H9 (cell line): ENCODE measurements at places on chromosomes 16 and 17. TPM values are rescaled to one million over a fixed set of nuclear protein-coding genes. Genes with fewer than 3 reads are reported as not detected.

The HID1 gene
- 12.7 and 13.9 TPM in 2 replicates for total RNA-seq

The PIK3R5 gene
- 1.4 and 1.7 TPM in 2 replicates for total RNA-seq

The PCYT2 gene
- total RNA-seq, result 24.5 and 24.9 TPM in 2 replicates

The ALOX15 gene
- 0.31 and 0.39 TPM in 2 replicates for total RNA-seq

The NKD1 gene
- 1.9 and 3.7 TPM in 2 replicates for total RNA-seq

The IL17C gene
- 0.29 and 0.31 TPM in 2 replicates for total RNA-seq

The SEPTIN1 gene
- total RNA-seq, result 1.4 and 2.5 TPM in 2 replicates

The SIAH1 gene
- total RNA-seq, result 32.8 and 33.2 TPM in 2 replicates

The MMP28 gene
- not detected in 2 replicates for total RNA-seq

The SLFN5 gene
- total RNA-seq, result 2.9 and 3.5 TPM in 2 replicates

DNA sequence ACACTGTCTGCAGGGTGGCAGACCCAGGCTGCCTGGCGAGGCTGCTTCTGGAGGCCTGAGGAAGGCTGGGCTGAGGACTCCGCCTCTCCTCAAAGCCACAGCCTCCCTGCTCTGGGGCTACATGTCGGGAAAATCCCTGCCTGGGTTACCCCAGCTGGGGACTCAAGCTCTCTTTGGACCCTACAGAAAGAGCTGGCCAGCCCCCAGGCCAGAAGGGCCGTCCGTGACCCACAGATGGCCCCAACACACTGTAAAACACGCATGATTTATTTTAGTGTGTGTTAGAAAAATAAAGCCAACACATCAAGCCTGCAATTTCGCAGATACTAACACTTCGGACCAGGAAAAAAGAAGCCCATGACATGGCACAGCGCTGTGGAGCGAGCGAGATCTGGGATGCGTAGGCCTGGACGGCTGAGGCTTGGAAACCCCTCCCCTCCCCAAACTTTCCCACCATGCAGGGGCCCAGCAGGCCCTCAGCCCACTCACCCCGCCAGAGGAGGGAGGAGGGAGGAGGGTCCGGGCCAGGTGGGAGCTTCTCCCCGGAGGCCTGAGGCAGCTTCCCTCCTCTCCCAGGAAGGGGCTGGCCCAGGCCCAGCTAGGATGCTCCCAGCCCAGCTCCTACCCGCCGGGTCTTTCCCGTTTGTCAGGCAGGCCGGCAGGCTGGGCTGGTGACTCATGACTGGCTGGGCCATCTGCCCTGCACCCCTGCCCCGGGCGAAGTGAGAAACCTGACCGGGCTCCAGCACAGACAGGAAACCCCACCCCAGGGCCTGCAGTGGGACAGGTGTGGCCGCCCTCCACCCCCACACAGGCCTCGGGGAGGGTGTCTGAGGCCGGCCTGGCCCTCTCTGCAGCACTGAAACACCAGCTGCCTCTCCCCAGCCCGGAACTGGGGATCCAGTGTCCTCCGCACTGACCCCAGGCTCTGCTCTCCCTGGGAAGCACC is 34.1 kb upstream of the SLC38A10 start:
- no peak overlapping the region for H3K27ac ChIP-seq
- DNase-seq, result peak; percentile 94
- no peak overlapping the region for H3K4me3 ChIP-seq
- H3K36me3 ChIP-seq, result no peaks in the 10 kb centered on the region

DNA sequence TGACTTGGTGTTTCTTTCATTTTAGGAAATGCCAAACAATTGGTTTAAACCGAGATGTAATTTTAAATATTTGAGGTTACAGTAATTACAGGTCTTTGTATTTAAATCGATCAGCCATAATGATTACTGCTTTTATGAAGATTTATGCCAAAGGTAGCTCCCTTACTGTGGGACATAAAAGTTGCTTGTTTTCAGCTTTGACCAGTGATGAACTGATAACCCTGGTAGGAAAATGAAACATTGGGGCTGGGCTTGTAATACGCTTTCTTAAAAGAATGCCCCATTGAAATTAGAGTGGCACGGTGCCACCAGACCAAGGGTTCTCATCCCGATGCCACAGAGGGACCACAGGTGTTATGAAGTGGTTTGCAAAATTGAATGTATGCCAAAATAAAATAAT is 7.3 kb downstream of the TNRC6A start:
- peaks cover 10% of the 10 kb centered on the region; the same call in 1 of the 2 replicates for H3K4me1 ChIP-seq
- H3K36me3 ChIP-seq, result peaks cover 43% of the 10 kb centered on the region
- no peak overlapping the region for H3K4me3 ChIP-seq
- no peak overlapping the region for H3K27ac ChIP-seq

DNA sequence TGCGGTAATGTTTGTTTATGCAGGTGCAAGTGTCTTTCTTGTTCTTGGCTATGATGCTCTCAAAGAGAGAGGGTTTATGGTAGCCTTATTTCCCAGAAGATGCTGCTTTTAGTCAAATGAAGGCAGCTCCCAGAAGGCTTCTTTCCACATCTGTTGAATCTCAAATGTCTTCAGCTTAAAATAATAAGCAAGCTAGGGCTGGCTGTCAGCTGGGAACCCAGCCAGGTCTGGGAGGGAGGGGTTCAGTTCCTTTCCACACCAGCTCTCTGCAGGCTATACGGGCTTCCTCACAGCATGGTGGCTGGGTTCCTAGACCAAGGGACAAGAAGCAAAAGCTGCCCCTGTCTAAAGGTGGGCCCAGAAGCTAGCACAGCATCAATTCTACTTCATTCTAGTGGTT is 47.4 kb upstream of the ATF7IP2 start:
- DNase-seq, result no peak
- no peaks in the 10 kb centered on the region for H3K27me3 ChIP-seq
- H3K4me3 ChIP-seq, result no peak overlapping the region
- H3K4me1 ChIP-seq, result no peaks in the 10 kb centered on the region
- H3K36me3 ChIP-seq, result peaks cover 18% of the 10 kb centered on the region
- H3K27ac ChIP-seq, result no peak overlapping the region

- H3K4me1 ChIP-seq, result no peaks in the 10 kb centered on the region
- no peak overlapping the region for H3K4me3 ChIP-seq
- no peaks in the 10 kb centered on the region for H3K36me3 ChIP-seq
- H3K27me3 ChIP-seq, result no peaks in the 10 kb centered on the region
Measured at GRCh38 chr16:66901626-66902025, 17.1 kb downstream of the CDH16 start.

- H3K4me3 ChIP-seq, result no peak overlapping the region
- H3K4me1 ChIP-seq, result peaks cover 7% of the 10 kb centered on the region; the same call in 1 of the 2 replicates
- no peaks in the 10 kb centered on the region for H3K36me3 ChIP-seq
- H3K27me3 ChIP-seq, result no peaks in the 10 kb centered on the region
Measured at GRCh38 chr17:58331815-58332777, 3.5 kb upstream of the TSPOAP1 start.

DNA sequence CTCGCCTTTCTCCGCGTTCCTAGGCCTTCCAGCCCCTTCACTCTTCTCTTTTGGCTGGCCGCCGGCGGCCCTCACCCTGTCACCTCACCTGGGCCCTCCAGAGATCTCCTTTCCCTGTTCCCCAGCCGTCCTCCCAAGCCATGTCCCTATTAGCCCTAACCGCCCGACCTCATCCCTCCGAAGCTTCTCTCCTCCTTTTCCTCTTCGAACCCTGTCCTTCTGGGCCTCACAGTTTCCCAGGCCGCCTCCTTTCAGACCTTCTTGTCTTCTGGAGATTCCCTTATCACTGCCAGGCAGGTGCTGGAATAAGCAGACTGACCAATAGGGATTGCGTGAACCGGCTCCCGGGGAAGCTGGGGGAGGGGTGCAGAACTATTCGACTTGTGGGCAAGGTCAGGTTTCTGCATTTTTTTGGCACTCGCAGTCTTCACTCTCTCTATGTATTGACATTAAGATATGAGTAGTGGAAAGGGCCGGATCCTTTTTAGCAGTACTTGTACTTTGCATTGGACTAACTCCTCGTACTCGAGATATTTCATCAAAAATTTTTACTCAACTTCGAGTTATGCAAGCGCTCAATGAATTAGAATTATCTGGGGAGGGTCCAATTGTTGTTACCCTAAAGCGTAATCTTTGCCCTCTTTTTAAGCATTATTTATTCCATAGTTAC is 690 bp downstream of the RHOT1 start:
- H3K27me3 ChIP-seq, result no peaks in the 10 kb centered on the region
- no peaks in the 10 kb centered on the region for H3K4me1 ChIP-seq
- H3K4me3 ChIP-seq, result peak overlapping the region; percentile 97
- DNase-seq, result peak; percentile 87
- peaks cover 4% of the 10 kb centered on the region; the same call in 1 of the 2 replicates for H3K36me3 ChIP-seq
- no peak overlapping the region for H3K27ac ChIP-seq

DNA sequence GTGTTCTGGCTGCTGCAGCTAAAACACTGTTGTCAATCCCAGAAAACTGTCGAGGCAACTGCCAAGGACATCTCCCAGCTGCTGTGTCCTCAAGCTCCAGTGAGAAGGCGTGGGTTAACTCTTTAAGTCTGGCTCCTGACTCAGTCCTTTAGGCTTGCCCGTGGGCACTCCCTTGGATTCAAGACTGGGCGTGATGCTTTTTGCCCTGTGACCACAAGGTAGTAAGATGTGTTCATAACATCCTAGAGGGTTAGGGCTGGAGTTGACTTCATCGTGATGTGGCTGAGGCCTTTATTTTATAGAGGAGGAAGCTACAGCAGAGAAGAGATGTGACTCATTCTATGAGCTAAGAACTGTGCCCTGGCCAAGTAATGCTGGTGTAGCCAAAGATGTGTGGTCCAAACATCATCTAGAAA is 50.9 kb upstream of the TEKT3 start:
- no peaks in the 10 kb centered on the region for H3K27me3 ChIP-seq
- no peak overlapping the region for H3K4me3 ChIP-seq

- H3K36me3 ChIP-seq, result peaks cover 17% of the 10 kb centered on the region
- H3K4me1 ChIP-seq, result peaks cover 8% of the 10 kb centered on the region
- H3K27me3 ChIP-seq, result no peaks in the 10 kb centered on the region
- peak overlapping the region; percentile 36 for H3K27ac ChIP-seq
- DNase-seq, result peak; percentile 68
- H3K4me3 ChIP-seq, result peak overlapping the region; percentile 96
Measured at GRCh38 chr17:39979893-39980350, 685 bp upstream of the PSMD3 start.

DNA sequence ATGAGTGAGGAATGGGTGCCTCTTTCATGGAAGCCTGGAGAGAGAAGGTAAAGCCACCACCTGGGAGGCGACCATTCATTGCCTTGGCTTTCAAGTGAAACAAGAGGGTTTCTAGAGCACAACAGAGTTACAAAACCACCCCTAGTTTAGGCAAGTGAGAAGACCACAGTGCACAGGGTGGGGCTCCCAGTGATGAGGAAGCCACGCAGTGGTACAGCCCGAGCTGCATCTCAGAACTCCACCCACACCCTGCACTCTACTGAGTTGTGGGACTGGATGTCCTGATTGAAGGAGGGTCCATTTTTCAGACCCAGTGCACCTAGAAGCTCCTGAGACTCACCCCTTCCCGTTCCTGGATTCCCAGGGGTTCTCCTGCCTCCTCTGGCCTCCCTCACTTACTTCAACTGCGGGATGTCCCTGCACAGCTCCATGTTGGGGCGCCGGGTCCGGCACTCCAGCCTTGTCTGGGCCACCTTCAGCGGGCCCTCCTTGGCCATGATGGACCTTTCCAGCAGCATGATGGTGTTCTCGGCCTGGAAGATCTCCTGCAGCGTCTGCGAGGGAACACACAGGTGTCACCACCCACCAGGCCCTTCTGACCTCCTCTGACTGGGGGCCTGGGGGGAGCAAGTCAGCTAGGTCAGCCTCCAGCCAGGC is 55.1 kb upstream of the EMP2 start:
- no peaks in the 10 kb centered on the region; the same call in 1 of the 3 replicates for H3K36me3 ChIP-seq
- no peaks in the 10 kb centered on the region; the same call in 1 of the 2 replicates for H3K4me1 ChIP-seq
- no peak for DNase-seq
- no peaks in the 10 kb centered on the region for H3K27me3 ChIP-seq
- no peak overlapping the region for H3K4me3 ChIP-seq

DNA sequence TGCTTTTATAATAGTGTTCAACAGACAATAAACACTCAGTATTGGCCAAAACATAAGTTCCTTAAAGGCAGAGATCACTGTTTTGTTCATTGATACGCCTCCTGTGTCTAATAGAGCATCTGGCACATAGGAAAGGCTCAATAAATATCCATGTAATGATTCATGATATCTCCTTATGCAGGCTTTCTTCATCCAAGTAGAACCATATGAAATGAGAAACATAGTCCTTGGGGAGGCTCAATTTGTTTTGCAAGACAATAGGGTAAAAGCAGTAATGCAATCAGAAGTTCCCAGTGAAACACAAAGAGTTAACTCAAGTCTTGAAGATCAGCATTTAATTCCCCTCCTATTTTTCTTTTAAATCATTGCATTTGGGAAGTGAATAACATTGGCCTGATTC is 16.4 kb downstream of the CDH8 start:
- no peak overlapping the region for H3K27ac ChIP-seq
- H3K36me3 ChIP-seq, result no peaks in the 10 kb centered on the region
- no peaks in the 10 kb centered on the region for H3K27me3 ChIP-seq
- H3K4me1 ChIP-seq, result peaks cover 2% of the 10 kb centered on the region; the same call in 1 of the 2 replicates

GRCh38 chr17:9044772-9045463 is 23.6 kb downstream of the NTN1 start:
- H3K36me3 ChIP-seq, result peaks cover 28% of the 10 kb centered on the region
- H3K27ac ChIP-seq, result no peak overlapping the region
- H3K4me1 ChIP-seq, result no peaks in the 10 kb centered on the region
- DNase-seq, result no peak
- H3K4me3 ChIP-seq, result no peak overlapping the region

DNA sequence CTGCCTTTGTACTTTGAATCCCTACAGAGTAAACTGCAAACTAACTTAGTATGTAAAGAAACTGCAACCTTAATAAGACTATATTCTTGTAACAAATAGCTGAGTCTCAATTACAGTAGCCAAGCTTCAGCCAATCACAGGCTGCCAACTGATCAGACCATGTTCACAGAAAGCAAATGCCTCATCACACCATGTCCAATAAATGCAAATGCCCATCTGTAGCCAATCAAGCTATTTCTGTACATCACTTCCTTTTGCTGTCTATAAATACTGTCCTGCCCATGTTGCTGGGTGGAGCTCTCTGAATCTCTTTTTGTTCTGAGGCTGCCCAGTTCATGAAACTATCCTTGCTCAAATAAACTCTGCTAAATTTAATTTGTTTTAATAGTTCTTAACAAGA is 531.7 kb upstream of the TOM1L1 start:
- no peaks in the 10 kb centered on the region for H3K4me1 ChIP-seq
- no peak overlapping the region for H3K4me3 ChIP-seq
- H3K27ac ChIP-seq, result no peak overlapping the region
- peaks cover 11% of the 10 kb centered on the region for H3K36me3 ChIP-seq
- H3K27me3 ChIP-seq, result no peaks in the 10 kb centered on the region
- DNase-seq, result no peak

DNA sequence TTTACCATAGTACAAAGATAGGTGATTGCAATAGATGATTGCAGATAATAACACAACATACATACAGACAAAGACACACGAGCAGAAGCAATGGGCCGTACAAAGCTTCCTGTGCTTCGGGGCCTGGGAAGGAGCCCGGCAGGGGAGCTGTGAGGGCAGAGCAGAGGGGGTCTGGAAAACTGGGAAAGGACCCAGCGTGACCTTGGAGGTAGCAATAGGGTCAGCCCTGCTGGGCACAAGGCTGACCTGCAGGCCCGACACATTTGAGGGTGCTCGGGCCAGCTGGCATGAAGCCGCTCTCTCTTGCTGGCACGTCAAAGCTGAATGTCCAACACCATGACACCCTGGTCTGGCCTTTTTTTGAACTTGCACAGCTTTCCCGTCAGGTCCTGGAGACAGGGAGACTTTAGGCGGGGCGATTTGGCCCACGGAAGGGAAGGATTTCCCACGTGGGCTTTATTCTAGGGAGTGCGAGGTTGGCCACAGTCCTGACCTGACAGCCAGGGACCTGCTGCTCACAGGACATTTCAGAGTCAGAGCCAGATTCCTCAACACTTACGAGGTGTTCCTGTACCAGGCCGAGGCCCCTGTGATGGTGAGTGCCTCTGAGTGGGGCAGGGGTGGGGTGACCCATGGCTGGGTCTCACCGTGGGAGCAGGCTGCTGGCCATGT is 83.2 kb downstream of the NTN1 start:
- H3K4me1 ChIP-seq, result peaks cover 8% of the 10 kb centered on the region; the same call in 1 of the 2 replicates
- H3K4me3 ChIP-seq, result no peak overlapping the region
- H3K36me3 ChIP-seq, result no peaks in the 10 kb centered on the region
- H3K27ac ChIP-seq, result no peak overlapping the region
- no peak for DNase-seq

GRCh38 chr16:67982011-67982696 is 1.9 kb upstream of the DPEP3 start:
- H3K27ac ChIP-seq, result no peak overlapping the region
- no peak overlapping the region for H3K4me3 ChIP-seq
- DNase-seq, result no peak
